Stimulated activated CD4-positive, alpha-beta T cell treated with anti-CD3 and anti-CD28 coated beads, TNF-alpha, amount 100 ng/mL, for 24 hours (primary cell): ENCODE measurements at places on chromosomes 7 and 10.

DNA sequence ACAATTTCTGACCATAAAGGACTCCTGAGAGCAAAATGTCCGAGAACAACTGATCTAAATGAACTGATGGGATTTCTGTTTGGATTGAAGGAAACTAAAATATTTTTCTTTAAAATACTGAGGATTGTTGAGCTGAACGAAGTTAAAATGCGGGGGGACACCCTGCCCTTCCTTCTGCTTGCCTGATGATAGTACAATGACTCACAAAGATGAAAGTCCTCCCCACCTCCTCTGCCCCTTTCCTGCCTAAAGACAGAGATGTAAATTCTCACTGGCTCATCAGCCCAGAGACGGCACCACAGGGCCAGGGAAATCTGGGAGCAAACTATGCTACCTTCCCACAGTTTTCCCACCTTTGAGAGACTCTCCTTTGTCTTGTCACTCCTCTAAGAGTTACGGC, 180.6 kb downstream of the PHTF2 start:
- DNase-seq: no peak

- no peak for DNase-seq
Observed at GRCh38 chr10:131214521-131215244, 96.8 kb downstream of the TCERG1L start.

- no peak for DNase-seq
Observed at GRCh38 chr10:75553550-75553949, 122.1 kb downstream of the LRMDA start.

GRCh38 chr10:49173853-49174252, 14.3 kb downstream of the TMEM273 start:
- DNase-seq: no peak

GRCh38 chr10:61763778-61764177, 101.0 kb downstream of the CABCOCO1 start:
- DNase-seq: no peak

- peak; percentile 6 for DNase-seq
Observed at GRCh38 chr7:101669307-101669706, 40.2 kb upstream of the MYL10 start.

- no peak for DNase-seq
Observed at GRCh38 chr7:75921479-75921878, 6.5 kb downstream of the POR start.

DNA sequence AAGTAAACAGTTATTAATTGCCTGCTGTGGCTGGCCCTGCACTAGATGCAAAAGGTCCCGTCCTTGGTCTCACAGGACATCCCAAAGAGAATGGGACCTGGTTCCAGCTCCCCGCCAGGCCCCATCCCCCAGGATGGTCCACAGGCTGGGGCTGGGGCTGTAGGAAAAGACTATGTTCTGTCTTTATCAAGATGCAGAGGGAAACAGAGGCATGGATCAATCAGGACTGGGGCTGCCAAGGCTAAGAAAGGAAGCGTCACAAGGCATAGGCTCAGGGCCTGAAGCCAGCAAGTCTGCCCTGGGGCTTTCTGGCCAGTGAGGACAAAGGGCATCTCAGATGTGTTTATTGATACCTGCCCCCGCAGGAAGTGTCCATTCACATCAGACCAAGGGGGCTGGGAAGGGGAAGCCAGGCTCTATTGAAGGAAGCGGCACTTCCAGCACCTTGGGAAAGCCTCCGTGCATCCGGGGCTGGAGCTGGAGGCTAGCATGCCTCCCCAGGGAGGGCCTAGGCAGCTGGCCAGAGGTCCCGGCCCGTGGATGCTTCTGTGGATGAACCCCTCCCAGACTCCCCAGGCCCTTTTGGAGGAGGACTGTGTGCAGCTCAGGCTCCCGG, 5.8 kb downstream of the VSIR start:
- DNase-seq: no peak

DNA sequence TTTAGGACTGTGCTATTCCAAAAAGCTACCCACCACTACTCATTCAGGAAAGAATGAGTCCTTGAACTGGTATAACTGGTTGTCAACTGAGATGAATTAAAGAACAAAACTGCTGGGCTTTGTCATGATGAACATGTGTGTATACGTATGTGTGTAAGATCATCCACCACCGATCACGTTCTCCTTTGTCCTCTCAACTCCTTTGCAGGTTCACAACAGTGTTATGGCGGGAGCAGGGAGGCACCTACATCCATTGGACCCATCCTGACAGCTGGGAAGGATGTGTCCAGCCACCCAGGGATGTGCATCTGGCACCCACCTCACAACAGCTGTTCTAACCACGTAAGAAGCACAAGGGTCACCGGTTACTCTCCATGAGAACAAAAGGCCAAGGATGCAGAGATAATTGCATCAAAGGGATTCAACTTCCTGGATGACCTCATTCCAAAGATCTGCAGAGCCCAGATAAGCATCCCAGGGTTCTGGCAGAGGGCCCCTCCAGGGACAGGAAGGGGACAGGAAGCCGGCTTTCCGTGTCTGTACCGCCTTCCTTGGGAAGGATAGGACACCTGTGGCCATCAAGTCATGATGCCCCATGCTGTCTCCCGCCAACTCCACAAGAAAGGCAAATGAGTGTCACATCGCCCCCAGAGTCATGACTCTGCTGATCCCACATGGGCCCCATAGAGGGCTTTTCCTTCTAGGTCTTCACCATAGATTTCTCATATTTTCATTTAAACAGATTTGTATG, 66.1 kb downstream of the STEAP1B start:
- no peak for DNase-seq

DNA sequence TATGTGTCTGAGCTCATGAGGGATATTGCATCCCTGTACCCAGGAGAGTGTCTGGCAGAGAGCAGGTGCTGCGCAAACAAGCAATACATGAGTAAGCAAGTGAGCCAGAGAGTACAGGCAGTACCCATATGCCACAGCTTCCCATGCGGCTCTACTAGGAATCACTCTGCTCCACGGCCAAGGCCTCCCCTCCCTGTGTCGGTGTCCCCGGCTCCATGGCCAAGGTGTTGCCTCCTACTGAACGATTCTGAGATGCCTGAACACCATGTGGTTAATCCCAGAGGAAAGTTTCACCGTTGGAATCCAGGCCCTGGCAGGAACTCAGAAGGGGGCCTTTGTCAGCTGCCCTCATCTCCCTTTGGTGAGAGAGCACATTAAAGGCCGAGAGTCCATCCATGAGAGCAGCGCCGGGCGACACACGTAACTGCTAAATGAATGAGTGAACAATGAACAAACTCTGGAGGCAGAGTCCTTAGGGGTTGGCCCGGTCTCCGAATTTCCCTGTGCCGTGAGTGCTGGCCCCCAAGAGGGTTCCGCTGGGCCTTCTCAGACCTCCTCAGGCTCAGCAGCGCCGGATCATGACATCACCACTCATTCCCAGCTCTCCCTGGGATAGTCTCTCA, 136.0 kb upstream of the FAM20C start:
- no peak for DNase-seq

DNA sequence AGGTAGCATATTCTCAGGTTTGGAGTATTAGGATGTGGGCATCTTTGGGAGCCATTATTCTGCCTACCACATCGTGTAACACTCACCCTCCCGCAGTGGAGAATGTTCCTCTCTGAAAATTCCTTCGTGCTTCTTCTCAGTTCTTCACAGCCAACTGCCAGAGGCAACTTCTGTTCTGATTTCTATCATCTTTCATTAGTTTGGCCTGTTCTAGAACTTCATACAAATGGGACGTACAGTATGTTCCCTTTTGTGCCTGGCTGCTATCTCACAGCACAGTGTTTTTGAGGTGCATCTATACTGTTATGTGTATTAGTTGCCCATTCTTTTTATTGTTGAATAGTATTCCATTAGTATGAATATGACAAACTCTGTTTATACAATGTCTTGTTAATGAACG, 8.9 kb upstream of the SLC26A3 start:
- no peak for DNase-seq

DNA sequence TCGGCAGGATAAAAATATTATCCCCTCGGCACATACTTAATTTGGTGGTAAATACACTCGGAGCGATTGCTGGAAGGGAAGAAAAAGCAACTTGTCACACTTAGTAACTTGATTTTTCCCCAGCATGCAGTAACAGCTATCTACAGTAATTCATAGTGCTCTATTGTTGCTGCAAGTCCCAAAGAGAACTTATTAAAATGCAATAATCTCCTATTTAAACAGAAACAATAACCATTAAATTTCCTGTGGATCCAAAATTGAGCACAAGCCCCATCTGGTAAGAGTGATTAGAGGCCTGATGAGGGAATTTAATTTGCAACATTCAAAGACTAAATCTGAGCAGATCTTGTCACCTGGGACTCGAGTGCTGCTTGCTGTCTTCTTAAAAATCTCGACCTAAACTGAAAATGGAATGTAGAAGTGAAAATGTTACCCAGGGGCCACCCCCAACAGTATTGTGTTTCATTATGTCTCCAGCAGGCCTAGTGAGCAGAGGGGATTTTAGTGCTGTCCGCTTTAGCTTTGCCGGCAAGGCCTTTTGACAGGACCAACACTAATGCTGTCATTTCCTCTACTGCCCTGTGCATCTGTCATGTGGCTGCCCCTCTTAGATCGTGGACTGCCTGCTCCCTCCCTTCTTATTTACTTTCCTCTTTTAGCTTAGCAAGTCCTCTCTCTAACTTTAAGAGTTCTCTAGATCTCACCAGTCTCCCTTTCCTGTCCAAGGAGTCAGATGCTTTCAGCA, 639.7 kb downstream of the AUTS2 start:
- DNase-seq: no peak

- no peak for DNase-seq
Observed at GRCh38 chr7:1843921-1844335, 173.9 kb downstream of the ELFN1 start.

- no peak for DNase-seq
Observed at GRCh38 chr7:18993933-18994668, 123.3 kb downstream of the TWIST1 start.

- no peak for DNase-seq
Observed at GRCh38 chr7:151456276-151456675, 16.3 kb upstream of the CRYGN start.

DNA sequence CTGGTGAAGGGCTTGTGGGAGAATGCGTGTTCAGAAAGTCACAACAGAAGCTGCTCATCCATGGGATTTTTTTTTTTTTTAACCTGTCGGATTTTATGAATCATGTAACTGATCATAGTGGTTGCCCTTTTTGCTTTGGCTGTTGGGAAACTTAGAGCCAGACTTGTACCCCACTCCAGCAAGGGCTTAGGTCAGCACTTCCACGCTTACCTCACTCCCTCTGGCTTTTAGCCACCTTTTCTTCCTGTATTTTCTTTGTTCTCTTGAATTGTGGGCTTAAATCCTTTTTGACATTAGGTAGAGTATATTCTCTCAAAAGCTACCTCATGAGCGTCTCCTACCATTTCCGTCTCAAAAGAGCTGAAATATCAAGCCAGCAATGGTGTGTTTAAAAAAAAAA, 113.6 kb upstream of the BTBD16 start:
- no peak for DNase-seq

DNA sequence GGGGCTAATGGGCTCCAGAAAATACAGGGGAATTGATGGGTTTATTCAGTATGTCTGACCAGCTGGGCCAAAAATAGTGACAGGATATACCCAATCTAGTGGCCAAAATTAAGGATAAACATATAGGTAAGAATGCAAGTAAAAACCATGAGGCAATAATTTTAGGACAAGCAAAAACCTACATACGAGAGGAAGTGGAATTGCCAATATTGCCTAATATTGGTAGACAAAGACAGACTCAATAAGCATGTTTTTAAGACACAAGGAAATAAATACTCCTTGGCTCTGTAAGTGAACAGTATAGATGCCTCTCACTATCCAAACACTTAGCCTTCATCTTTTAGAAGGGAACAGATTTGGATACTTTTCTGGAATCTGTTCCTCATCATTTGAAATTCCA, 51.0 kb downstream of the ATXN7L1 start:
- DNase-seq: no peak

- DNase-seq: no peak
Observed at GRCh38 chr10:69359594-69359993, 57.1 kb downstream of the TACR2 start.

- DNase-seq: no peak
Observed at GRCh38 chr7:92834507-92835260, 1.7 kb downstream of the CDK6 start.

GRCh38 chr7:108413337-108413736, 42.9 kb downstream of the NRCAM start:
- no peak for DNase-seq

DNA sequence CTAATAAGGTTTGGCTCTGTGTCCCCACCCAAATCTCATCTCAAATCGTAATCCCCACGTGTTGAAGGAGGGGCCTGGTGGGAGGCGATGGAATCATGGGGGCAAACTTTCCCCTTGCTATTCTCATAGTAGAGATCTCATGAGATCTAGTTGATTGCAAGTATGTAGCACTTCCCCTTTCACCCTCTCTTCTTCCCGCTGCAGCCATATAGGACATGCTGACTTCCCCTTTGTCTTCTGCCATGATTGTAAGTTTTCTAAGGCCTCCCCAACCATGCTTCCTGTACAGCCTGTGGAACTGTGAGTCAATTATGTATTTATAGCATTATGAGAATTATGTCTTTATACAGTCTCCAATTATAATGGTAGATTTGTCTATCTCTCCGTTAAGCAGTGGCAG, 594.5 kb downstream of the ACTR3B start:
- no peak for DNase-seq

DNA sequence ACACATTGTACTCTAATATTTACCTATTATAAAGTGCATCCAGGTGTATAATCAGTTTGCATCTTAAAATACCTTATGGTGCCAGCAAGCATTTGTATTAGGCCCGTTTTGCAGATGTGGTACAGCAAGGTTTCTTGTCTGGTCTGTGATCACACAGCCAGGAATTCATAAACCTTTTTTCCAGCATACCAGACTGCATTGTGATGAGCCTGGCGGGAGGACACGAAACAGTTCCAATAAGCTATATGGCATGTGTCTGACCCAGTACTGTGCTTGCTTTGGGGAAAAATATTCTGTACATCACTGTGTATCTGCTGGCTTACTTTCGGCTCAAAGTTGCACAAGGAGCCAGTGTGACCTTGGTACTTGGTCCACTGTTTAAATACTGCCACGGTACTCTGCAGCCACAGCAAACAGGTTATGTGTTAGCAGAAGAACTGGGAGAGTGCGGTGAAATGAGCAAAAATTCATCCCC, 36.3 kb downstream of the CHN2 start:
- DNase-seq: no peak

GRCh38 chr7:127770885-127771284, 118.9 kb downstream of the SND1 start:
- no peak for DNase-seq

GRCh38 chr7:30862995-30863705, 48.5 kb upstream of the AQP1 start:
- DNase-seq: no peak

DNA sequence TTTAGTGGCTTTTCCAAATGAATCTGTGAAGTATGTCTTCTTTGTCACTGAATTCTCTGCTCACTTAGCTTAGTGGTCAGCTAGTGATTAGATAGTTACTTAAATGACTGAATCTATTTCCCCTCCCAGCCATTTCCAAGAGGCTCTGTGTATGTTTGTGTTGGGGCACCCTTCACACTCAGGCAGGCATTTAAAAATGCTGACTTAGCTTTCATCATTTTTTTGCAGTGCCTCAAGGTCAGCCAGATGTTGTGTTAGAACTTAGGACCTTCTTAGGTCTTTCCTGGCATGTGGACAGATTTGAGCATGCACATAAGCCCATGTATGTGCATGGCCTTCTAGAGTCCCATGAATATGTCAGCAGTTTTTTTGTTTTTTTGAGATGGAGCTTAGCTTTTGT, 25.4 kb upstream of the HHEX start:
- DNase-seq: no peak

- peak; percentile 46 for DNase-seq
Observed at GRCh38 chr7:21939136-21939857, 6.4 kb downstream of the CDCA7L start.
